ENCODE measurements at places on chromosomes 2 and 18. TPM values are rescaled to one million over a fixed set of nuclear protein-coding genes. Genes with fewer than 3 reads are reported as not detected.
A peak's percentile ranks its signal among the peaks of the same experiment; 100 is the strongest.

DNA sequence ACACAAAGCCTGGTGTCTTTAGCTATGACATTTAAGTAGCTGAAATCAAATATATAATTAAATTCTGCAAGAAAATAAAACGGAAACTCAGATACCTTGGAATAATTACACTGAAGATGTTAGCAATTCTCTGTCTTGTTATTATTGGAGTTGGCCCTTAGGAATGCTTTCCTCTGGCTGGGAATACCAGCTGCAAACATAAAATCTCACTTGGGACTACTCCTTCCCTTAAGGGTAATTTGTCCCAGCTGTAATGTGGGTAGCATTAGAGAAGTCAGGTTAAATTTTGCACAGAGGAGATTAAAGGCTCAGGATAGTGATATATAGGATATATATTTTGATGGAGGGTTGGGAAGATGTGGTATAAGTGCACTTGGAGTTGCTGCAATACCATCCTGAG lies 37.3 kb upstream of the GRP start:
- DNase-seq, result no peak

The C2orf92 gene
- total RNA-seq, result 0.78 TPM

DNA sequence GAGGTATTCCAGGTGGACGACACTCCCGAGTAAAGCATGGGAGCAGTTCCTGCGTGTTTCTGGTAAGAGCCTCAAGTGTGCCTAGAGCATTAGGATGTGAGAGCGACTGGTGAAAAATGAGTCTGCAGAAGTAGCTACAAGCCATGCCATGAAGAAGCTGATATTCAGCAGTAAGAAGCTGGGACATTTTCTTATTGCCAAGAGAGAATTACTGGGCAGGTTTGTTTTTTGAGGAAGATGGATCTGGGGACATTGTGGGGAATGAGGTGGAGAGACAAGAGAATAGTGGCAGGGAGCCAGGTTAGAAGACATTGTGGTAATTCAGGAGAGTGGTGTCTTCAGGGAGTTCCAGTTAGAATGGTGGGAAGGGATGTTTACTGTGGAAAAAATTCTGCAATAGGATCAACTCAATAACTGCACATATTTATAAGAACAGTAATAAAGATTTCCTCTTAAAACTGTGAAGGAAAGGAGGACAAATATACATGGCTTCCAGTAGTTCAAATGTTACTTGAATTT lies 38.2 kb downstream of the CRIM1 start:
- no peak for DNase-seq

The DQX1 gene
- total RNA-seq, result not detected

GRCh38 chr18:36688020-36688965 lies 140.5 kb downstream of the TPGS2 start:
- DNase-seq, result peak; percentile 25

The SEMA4F gene
- 11.3 TPM for total RNA-seq

DNA sequence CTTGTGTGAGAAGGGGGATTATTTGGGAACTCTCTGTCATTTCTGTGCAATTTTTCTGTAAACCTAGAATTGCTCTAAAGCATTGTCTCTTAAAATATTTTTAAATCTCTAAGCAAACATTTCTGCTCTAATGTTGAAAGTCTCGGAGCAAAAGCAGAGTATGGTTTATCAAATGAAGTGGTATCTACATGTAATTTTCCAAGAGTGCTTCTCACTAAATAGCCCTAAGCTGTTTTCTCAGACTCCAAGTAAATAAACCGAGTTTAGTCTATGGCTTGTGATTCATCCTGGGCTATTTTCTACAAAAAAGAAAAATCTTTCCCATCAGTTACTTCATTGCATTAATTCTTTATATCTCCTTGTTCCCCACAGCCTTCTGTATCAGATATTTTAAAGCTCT lies 90.8 kb downstream of the METTL4 start:
- no peak for DNase-seq

DNA sequence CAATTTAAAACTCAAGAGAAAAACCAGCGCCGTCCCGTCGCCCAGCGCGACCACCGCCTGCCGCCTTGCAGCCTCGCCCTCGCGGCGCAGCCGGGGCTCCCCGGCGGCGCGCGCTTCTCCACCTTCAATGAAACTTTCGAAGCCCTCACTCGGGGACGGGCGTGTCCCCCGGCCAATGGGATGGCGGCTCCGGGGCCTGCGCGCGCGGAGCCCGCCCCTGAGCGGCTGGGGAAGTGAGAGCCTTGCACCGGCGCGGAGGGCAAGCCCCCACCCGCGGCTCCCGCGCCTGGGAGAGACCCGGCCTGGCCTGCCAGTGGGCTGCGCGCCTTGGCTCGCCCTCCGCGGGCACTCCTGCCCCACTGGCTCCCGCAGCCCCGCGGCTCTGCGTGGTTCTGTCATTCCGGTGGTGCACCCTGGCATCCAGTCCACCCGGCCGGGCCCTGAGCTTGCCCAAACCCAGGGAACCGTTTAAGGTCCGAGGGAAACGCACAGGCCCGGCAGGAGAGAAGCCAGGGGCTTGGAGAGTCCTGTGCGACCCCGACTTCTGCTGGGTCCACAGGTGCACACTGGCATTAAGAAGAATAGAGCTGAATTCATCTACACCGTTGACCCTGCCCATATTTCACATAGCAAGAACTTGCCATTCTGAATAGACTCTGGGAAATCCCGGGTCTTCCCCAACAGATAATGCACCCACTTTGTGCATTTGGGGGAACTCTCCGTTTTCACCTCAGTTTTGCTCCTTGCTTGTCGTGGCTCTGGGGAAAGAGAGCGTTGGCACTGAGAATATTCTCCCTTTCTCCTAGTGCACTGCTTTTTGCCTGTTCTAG lies at the start of gene PIEZO2:
Gene PIEZO2 (minus strand): TSS at position 129 of the 830 bp plus-strand sequence. CDS start 981 bp downstream, outside the sequence.
- DNase-seq, result no peak

DNA sequence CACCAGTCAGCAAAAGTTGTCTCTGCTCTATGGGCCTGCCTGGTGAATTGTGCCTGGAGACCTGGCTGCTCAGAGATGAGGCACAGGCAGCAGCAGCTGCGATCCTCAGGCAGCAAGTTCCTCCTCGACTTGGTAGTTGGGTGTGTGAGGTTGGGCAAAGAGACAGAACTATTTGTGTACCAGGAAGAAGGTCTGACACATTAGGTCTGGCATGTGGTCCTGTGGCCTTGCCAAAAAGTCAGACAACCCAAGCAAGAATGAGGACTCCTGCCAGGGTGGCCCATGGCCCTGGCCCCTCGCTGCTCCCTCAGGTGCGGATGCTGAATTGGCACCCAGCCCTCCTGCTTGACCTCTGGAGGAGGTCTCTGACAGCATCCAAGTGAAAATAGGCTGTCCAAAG lies 192.7 kb downstream of the DYSF start:
- DNase-seq, result no peak

- no peak for DNase-seq
Measured at GRCh38 chr2:10377052-10377746, 70.9 kb downstream of the ODC1 start.

DNA sequence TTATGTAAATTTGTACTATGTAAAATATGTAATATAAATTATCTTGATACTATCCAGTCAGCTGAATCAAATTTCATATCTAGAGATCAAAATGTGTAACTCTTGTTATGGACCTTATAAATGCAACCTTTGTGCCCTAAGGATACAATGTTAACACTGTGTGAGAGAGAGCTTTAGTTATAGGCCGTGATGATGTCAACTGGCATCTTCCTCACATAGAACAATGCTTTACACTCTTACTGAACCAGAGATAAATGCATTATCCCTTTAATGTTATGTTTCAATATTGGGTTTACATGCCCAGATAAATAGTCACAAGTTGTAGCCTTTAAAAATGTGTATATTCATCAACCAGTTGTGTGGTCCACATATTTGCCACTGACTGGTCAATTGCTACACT lies 115.1 kb downstream of the KCNJ3 start:
- no peak for DNase-seq

DNA sequence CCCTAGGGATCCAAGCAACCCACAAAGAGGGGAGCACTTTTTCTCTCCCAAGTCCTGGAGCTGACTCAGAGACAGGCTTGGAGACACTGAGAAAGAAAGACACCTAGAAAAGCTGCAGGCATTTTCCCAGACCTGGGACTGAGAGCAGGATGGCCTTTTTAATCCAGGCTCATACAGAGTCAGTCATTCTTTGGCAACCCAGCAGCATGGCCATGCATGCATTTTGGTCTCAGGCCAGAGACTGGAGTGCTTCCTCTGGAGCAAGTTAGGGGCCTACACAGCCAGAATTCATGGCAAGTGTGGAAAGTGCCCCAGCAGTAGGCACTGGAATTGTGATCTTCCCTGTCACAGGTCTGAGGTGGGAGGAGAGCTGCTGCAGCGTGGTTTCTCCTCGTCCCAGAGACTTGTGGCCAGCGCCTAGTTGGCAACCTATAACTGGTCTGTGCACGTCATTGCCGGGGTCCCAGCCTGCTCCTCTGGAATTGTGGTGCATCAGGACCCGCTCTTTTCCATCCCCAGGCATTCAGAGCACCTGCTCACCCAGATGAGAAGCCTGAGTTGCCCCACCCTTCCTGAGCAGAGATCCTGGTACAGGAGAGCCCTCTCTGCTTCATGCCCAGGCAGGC lies 231.9 kb upstream of the RAB6C start:
- no peak for DNase-seq

DNA sequence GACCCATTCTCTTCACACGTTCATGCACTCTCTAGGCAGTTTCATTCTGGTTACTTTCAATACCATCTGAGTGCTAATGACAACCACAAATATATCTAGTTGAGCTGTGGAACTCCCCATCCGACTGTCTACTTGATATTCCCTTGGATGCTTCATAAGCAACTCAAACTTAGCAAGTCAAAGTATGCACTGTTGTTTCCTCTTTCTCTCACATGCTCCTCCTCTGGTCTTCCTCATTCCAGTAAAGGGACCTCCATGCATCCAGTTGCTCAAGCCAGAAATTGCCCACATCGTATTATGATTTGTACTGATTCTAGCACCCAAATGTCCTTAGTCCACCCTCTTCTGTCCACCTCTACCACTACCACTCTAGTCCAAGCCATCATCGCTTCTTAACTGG lies 22.3 kb downstream of the SEMA4F start:
- DNase-seq, result no peak

The LAMA3 gene
- total RNA-seq, result 4.9 TPM

The MAPRE3 gene
- 7.4 TPM for total RNA-seq

DNA sequence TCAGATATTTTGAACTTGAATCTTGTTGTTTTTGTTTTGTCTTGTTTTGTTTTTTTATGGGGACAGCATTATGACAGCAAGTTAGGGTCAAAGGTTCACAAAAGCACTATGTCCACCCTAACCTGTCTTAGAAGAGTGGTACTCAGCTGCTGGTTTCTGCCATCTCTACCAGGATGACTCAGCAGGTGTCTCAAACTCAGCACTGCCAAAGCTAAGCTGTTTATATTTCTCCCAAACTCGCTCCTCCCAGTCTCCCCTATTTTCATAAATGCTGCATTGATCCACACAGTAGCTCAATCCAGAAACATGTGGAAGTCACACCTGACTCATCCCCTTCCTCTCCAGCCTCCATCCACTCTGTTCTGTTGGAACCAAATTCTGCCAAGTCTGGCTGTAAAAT lies 134.9 kb downstream of the ZBTB7C start:
- no peak for DNase-seq

GRCh38 chr18:2933995-2934394 lies 78.9 kb downstream of the LPIN2 start:
- no peak for DNase-seq

The STPG4 gene
- total RNA-seq, result not detected

DNA sequence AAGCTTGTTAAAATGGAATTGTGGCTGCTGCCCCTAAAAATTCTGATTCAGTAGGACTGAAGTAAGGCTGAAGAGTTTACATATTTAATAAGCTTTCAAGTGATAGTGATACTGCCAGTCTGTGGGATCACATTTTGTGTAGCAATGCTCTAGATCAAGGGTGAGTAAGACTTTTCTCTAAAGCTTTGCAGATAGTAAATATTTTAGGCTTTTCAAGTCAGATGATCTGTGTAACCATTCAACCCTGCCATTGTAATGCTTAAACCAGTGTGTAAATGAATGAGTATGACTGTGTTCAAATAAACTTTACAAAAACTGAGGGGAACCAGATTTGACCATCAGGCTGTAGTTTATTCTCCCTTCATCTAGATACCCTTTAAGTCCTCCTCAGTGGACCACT lies 92.7 kb downstream of the PIK3C3 start:
- no peak for DNase-seq

The MDH1B gene
- total RNA-seq, result 0.12 TPM

DNA sequence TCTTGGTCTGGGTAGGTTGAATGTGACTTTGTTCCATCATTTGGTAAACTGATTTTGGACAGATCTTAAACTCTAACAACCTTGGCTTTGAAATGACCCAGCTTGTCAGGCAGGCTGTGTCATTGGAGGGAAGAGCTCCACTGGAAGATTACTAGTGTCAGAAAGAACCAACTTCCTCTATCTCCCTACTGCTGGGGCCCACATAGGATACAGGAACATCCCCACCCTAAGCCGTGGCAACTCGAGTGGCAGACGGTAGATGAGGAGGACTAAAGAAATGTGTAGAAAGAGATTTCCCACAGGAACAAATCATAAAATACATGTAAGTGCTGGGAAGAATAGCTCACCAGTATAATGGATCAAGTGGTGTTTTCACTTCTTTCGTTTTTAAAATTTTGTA lies 4.3 kb upstream of the G6PC2 start:
- no peak for DNase-seq

The COLEC12 gene
- 13.2 TPM for total RNA-seq

DNA sequence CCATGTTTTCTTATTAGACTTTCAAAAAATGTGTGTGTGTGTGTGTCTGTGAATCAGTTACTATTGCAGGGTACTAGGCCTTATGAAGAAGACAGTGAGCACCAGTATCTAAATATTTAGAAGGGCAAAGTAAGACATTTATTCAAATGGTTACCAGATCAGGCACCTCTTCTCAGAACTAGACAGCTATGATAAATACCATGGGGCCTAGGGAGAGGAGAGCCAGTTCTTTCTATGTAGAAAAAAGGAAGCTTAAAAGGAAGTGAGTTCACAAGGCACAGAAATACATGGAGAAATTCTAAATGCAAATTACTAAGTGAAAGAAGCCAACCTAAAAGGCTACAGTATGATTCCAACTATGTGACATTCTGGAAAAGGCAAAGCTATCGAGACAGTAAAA lies 261.3 kb downstream of the SOX11 start:
- DNase-seq, result no peak

DNA sequence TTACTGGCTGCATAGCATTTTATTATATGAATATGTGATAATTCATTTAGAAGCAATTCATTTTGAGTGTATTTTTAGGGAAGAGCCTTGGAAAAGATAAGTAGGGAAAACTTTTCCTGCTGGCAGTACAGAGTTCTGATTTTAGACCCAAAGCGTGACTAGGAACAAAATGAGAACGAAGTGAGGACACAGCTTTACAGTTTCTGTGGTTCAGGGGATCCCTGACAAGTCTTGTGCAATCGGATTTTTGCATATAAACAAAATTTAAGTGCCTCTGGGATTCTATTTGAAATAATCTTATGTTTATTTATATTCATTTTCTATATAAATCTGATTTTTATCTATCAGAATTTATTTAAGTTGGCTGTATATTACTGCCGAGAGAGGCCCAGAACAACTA lies 389.1 kb downstream of the LRRTM1 start:
- no peak for DNase-seq

- no peak for DNase-seq
Measured at GRCh38 chr2:205034034-205034433, 488.8 kb downstream of the PARD3B start.

All from glomerular endothelial cell (primary cell).